Suppressor macrophage (primary cell): ENCODE measurements at places on chromosomes 5 and 9.

DNA sequence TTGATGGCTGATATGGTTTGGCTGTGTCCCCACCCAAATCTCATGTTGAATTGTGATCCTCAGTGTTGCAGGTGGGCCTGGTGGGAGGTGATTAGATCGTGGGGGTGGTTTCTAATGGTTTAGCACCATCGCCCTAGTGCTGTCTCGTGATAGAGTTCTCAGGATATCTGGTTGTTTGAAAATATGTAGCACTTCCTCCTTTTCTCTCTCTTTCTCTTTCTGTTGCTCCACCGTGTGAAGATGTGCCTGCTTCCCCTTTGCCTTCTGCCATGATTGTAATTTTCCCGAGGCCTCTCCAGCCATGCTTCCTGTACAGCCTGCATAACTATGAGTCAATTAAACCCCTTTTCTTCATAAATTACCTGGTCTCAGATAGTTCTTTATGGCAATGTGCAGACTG is 111.6 kb downstream of the SREK1 start:
- DNase-seq = peak; percentile 53

- peak; percentile 13 for DNase-seq
Measured at GRCh38 chr5:154962494-154962893, 21.6 kb downstream of the MRPL22 start.

GRCh38 chr5:35828082-35828598 is 28.6 kb upstream of the IL7R start:
- DNase-seq = peak; percentile 44

- no peak for DNase-seq
Measured at GRCh38 chr5:163877865-163878264, 372.4 kb downstream of the MAT2B start.

DNA sequence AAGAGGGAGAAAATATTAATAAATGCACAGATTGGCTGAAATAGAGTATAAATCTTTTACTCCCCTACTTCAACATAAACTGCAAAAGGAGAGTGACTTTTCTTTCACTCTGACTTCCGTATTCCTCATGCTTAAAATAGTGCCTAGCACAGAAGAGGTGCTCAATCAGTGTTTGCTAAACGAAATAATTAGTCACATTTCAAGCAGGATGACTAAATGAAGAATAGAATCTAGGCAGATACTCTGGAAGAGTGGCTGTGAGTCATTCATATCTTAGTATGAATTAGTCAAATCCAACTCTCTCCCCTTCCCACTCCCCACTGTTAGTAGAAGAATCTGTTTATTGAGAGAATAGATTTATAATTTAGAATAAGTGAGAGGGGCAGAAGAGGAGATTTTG is 4.8 kb downstream of the CD274 start:
- DNase-seq = peak; percentile 71

DNA sequence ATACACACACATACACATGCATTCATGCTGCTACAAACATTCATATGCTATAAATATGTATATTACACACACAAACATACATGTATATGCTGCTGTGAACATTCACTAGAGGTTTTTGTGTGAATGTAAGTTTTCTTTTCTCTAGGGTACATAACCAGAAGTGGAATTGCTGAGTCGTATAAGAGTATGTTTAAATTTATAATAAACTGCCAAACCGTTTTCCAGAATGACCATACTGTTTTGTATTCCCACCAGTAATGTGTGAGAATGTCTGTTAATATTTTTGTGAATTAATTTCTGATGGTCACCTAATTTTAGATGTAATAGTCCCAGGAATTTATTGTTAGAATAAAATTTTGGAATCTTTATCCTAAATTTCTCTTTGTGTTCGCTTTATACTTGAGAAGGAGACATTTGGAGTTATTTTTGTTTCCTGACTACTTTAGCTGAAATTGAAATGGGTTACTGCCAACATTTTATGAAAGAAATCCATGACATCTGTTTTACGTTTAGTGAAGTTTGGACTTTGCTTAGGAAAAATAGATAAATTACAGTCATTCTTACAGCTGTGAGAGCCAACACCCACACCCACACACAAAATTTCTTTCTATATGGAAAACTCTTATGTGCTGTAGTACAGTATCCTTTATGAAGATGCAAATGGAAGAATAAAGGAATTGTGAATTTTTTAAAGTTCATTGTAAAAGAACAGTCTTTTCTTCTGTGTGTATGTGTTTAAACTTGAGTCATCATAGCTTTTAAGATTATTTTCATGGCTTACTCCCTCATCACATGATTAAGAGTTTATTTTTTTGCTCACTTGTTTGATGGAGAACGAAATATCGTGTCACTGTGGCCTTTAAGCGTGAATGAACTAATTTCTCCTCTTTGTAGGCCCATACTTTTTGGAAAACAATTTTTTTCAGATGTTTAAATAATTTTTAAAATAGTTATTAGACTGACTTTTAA is 24.3 kb downstream of the CENPP start:
- DNase-seq = no peak

DNA sequence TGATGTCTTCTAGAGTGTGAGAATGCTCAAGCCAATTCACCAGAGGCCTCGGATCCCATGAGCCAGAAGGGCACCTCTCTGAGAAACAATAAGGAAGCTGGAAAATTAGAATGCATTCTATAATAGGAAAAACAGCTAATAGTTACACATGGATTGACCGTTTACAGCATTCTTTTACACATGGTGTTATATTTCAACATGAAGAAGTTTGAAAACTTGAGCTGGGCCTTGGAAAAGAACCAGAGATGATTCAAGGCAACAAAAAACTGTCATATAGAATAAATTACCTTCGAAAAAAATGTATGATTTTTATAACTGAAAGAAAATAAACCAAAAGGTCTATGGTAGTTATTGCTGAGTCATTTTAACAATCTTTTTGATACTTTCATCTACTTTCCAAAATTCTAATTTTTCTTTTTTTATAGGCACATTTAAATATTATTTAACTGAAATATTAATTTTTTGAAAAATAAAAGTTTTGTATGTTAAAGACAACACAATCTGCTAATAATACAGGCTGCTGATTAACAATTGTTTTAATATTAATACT is 6.2 kb downstream of the SH3TC2 start:
- DNase-seq = no peak

- peak; percentile 36 for DNase-seq
Measured at GRCh38 chr9:76717176-76717575, 47.1 kb upstream of the PCA3 start.

DNA sequence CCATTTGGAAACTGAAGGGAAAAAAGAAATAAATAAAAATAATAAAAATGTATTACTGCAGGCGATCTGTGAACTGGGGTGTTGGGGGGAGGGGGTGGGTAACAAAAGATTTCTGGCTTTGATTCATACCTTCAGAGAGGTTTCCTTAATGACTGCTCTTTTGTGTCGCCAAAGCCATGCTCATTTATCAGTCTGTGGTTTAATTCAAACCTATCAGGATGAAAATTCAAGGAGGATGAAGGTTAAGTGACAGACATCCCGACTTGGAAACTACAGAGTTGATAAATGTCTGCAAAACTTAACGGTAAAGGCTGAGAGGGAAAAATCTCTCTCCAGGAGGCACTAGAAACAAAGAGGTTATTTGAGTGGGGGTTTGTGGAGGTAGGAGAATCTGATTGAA is 278.2 kb downstream of the PSAT1 start:
- DNase-seq = no peak

DNA sequence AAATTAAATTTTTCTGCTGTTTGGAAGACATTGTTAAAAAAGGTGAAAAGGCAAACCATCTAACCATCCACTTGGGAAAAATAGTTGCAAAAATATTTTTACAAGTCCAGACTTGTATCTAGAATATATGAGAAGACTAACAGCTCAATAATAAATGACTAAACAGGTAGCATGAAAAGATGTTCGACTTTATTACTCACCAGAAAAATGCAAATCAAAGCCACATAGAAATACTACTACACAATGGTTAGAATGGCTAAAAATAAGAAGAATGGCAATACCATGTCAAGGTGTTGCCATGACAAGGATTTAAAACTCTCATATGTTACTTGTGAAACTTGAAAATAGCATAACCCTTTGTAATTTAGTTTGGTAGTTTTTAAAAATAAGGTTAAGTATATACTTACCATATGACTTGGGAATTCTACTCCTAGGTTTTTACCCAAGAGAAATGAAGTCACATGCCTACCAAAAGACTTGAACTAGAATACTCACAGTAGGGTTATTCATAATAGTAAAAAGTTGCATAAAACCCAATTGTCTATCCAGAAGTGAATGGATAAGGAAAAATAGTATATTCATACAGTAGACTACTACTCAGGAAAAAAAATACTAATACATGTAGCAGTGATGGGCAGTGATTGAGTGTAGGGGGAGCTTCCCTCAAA is 93.8 kb downstream of the VPS13A start:
- no peak for DNase-seq

DNA sequence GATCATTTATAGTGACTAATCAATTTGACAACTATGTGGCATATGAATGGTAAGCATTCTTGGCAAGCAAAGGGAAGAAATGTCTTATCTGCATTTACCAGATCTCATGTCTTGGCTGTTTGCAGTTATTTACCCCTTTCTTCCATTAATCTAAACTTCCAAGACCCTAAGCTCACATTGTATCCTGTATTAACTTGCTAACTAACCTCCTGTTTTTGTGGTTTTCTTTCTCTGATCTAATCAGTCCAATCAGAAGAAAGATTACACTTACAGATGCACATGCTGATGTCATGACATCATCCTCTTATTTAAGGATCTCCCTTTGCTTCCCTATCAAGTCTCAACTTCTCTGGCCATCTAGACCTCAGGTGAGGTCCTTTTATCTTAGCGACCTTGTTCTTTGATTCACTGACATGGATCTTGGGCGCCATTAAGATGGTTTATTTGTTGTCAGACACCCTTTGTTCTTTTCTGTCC is 95.5 kb downstream of the F2RL2 start:
- no peak for DNase-seq

GRCh38 chr9:137030006-137030405 is 1.9 kb downstream of the FUT7 start:
- DNase-seq = peak; percentile 52

GRCh38 chr5:148179234-148179824 is 11.0 kb downstream of the SPINK14 start:
- DNase-seq = peak; percentile 69

DNA sequence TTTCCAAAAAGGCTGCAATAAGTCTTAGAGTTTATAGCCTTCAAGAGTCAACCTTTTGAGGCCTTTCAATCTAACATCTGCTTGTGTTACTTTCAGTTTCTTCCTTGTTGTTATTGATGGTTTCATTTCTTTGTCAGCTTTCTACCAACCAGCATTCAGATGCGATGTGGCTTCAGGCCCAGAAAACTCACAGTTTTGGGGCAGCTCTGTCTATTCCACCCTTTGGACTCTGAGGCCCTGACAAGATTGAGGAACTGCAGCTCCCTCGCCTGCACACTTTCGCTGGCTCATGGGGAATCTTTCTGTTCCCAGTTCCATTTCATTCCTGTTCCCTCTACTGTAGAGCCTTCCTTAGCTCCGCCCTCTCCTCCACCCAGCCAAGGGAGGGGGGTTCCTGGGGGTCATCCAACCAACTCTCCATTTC is 13.3 kb upstream of the WHRN start:
- DNase-seq = peak; percentile 72

- DNase-seq = no peak
Measured at GRCh38 chr5:170262061-170263045, 29.6 kb downstream of the C5orf58 start.

DNA sequence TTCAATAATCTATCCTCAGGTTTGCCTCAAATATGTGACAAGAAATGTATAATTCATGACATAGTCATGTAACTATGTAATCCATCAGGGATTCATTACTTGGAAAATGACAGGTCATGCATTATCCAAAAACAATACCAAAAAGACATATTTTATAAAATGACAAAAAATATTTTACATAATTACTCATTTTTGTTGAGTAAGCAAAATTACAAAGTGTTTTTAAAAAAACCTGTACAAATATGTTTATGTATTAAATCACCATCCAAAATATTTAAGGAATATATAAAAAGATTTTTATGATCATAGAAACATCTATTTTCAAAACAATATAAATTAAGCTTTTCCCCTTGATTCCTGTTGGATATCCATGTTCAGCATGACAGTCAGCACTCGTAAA is 36.7 kb upstream of the ITGA2 start:
- DNase-seq = no peak

DNA sequence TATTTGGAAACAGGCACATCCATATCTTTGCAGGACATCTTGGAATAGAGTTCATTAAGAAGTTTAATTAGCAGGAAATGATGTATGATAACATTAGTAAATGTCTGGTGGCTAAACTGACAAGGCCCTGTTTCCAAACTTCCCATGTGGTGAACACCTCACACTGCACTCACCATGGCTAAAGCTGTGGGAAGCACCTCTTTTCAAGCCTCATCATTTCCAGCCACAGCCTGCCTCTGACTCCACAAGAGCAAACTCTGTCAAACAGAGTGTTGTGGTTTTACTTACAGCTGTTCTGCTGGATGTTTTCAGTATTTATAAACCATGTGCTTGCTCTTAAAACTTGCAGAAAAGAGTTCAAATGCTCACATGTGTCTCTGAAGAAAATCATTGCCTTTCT is 14.9 kb upstream of the NDUFB6 start:
- no peak for DNase-seq

- no peak for DNase-seq
Measured at GRCh38 chr9:70121818-70122436, 78.3 kb downstream of the MAMDC2 start.

- DNase-seq = no peak
Measured at GRCh38 chr5:177966009-177966838, 29.8 kb downstream of the PROP1 start.

DNA sequence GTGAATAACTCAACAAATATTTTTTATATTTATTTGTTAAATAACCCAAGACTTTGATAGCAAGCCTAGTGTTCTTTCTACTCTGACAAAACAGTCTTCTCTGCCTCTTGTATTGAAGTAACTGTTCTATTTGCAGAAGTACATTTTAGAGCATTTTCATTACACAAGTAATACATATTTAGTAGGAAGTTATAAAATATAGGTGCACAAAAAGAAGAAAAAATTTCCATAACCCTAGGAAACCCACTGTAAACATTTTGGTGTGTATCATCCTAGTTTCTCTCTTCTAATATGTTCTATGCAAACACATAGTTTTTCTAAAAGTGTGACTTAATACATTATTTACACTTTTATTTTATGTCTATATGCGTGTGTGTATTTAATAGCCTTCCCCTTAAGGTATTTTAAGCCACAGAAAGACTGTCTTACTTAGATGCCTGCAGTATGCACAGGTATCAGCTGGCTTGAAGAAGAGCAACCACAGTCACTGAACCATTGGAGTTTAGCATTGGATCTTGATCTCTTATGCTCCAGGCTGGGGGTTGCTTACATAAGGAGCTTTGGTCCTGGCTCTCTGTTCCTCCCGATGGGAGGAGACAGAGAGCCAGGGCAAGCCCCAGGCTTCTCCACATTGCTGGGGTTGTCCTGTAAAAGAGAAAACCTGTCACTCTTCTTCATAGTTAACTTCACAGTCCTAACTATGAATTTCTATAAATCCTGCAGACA is 3.8 kb downstream of the SELENOP start:
- DNase-seq = no peak
